ENCODE measurements at places on chromosomes 12 and 14.

DNA sequence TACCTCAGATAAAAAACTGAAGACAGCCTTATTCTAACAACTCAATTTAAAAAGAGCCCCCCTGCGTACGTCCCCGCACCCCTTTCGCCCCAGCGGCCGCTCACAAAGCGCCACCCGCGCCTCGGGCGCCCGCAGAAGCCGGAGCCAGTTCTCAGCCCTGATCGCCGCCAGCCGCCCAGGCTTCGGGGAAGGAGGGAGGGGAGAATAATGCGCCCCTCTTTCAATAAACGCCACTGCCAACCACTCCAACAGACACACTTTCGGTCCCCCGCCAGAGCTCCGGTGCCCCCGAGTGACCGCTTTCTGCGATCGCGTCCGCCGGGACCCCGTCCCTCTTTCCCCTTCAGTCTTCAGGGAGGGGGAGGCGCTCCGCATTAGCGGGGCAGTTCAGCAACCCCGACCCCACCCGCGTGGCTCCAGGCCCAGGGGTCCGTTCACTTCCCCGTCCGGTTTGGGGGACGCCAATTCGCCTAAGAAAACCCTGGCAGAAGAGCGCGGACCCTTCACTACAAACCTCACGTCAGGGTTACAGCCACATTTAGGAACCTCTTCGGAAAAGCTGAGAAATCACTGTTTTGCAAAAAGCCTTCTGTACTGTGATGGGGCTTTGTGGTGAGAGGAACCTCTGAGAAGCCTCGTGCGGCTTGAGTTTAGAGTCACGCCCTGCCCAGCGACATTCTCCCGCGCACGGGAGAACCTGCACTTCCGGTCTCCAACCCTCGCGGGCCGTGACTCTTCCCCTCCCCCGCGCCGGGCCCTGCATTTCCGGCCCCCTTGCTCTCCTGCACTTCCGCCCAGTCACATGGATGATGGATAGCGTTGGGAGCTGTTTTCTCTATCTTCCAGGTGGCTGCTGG lies 18.7 kb downstream of the FOXG1 start:
- DNase-seq: no peak

GRCh38 chr14:95774265-95775160 lies 60.6 kb upstream of the TCL1A start:
- no peak for DNase-seq

GRCh38 chr12:132955094-132956010 lies 754 bp downstream of the ZNF605 start:
- DNase-seq: no peak

- no peak for DNase-seq
Measured at GRCh38 chr12:14514154-14514842, 53.4 kb downstream of the PLBD1 start.

DNA sequence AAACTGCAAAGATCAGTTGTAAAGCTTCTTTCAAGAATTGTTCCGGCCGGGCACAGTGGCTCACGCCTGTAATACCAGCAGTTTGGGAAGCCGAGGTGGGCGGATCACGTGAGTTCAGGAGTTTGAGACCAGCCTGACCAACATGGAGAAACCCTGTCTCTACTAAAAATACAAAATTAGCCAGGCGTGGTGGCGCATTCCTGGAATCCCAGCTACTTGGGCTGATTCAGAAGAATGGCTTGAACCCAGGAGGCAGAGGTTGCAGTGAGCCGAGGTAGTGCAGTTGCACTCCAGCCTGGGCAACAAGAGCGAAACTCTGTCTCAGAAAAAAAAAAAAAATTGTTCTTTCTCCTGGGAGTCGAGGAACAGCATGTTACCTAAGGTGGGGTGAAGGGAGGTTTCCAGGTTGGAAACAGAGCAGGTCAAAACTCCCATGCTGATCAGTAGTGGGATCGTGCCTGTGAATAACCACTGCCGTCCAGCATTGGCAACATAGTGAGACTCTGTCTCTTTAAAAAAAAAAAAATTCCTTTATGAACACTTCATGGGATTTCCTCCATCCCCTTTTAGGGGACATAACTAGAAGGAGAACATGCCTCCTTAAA lies 13.9 kb downstream of the FBXO34 start:
- DNase-seq: no peak

GRCh38 chr12:60106214-60106613 lies 510.4 kb downstream of the SLC16A7 start:
- no peak for DNase-seq

- DNase-seq: no peak
Measured at GRCh38 chr12:109652233-109652976, 61.2 kb upstream of the FAM222A start.

GRCh38 chr14:24058260-24058950 lies 6.6 kb downstream of the CARMIL3 start:
- no peak for DNase-seq

DNA sequence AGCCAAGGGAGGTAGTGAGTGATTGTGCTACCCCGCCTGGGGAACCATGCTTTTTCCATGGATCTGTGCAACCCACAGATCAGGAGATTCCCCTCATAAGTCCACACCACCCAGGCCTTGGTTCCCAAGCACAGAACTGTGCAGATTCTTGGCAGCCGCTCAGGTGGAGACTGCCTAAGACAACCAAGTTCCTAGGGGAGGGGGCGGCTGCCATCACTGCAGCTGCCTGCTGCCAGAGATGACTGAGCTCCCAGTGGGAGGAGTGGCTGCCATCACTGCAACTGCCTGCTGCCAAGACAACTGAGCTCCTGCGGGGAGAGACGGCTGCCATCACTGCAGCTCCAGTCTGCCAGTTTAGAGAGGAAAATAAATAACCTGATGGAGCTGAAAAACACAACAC lies 138.3 kb upstream of the GARIN2 start:
- DNase-seq: no peak

- DNase-seq: no peak
Measured at GRCh38 chr12:92411687-92412086, 266.0 kb upstream of the BTG1 start.

GRCh38 chr12:4119157-4119761 lies 154.3 kb upstream of the CCND2 start:
- peak; percentile 22 for DNase-seq

DNA sequence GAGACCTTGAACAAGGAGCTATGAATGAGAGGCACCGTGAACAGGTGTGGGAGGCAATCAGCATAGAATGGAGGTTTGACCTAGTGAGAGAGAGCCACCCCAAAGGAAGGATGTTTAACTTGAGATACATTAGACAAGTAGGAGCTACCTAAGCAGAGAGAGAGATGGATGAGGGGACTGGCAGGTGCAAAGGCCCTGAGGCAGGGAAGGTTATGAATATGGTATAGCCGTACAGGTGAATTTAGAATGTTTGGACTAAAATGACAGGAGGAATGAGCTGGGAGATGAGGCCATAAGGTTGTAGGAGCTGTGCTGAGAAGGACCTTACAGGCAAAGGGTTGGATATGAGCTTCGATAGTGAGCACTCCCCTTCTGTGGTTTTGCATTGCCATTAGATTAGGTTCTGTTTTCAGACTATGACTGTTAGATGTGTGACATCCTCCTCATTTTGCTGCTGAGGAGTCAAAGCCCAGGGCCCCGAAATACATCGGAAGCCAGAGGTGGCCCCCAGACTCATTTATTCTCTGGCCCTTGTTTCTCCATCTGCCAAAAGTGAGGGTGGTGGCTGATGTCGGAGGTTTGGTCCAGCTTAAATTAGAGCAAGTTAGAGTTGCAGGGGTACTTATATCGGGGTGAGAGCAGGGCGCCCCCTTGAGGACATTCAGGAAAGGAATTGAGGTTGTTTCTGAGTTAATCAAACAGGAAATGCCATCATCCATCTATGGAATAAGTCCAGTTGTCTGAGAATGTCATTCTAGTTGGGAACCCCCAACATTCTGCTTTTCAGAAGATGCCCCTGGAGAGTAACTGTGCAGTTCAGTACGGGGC lies 29.4 kb downstream of the SLC24A4 start:
- no peak for DNase-seq

DNA sequence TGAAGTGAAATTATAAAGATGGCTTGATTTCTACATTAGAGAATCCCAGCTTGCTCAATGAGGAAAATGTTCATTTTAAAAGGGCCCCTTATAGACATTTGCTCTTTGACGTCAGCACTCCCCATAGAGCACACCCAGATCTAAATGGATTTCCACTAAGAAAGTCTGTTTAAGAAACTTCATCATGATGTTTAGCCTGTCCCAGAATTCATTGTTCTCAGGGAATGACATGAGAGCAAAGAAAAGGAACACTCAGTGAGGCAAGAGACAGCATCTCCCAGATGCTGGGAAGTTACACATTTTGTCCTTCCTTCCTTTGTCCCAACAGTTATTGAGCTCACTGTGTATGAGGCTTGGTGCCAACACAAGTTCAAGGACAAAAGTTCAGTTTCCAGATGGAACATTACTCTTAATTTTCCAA lies 4.9 kb downstream of the PHLDA1 start:
- no peak for DNase-seq

DNA sequence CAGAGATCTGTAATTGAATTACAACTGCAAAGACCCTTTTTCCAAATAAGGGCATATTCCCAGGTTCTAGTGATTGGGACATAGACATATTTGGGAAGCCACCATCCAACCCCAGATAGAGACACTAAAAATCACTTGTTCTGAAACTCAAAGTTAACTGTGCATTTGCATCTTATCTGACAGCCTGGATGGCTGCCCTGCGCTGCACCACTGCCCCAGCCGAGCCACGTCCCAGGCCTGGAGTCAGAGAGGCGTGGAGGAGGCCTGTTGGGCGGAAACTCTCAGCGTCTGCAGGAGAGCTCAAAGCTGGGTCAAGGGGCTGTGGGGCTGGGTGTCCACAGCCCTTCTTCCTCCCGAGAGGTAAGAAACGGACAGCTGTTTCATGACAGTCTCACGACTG lies 124.4 kb downstream of the RIMBP2 start:
- no peak for DNase-seq

DNA sequence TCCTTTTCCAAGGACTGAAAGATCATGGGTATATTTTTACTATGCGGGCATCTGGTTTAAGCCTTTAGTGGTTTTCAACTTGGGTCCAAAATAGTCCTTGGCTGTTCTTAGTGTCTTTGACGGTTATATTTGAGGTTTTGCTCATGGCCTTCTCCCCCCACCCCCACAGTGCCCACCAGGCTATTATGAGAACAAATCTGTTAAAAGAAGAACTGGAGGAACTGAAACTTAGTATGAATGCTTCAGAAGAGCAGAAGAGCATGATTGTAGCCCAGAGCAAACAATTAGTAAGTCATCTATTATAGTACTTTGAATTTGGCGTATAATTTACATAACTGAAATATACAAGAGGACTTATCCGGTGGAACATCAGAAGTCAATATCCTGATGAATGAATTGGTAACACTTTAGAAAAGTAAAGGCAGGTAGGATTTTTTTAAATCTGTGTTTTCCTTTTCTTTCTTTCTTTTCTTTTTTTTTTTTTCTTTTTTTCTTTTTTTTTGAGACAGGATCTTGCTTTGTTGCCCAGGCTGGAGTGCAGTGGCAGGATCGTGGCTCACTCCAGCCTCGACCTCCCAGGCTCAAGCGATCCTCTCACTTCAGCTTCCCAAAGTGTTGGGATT lies 71.8 kb upstream of the BCAT1 start:
- no peak for DNase-seq

Measured in type B pancreatic cell (in vitro differentiated cells).